NCI-H526 treated with DMSO at 0.1 percent for 48 hours (cell line): ENCODE measurements at places on chromosomes 12 and 14.

GRCh38 chr12:107501681-107502080, 183.9 kb upstream of the PWP1 start:
- DNase-seq, result no peak

- DNase-seq, result no peak
Measured at GRCh38 chr14:51682411-51682810, 30.7 kb downstream of the FRMD6 start.

DNA sequence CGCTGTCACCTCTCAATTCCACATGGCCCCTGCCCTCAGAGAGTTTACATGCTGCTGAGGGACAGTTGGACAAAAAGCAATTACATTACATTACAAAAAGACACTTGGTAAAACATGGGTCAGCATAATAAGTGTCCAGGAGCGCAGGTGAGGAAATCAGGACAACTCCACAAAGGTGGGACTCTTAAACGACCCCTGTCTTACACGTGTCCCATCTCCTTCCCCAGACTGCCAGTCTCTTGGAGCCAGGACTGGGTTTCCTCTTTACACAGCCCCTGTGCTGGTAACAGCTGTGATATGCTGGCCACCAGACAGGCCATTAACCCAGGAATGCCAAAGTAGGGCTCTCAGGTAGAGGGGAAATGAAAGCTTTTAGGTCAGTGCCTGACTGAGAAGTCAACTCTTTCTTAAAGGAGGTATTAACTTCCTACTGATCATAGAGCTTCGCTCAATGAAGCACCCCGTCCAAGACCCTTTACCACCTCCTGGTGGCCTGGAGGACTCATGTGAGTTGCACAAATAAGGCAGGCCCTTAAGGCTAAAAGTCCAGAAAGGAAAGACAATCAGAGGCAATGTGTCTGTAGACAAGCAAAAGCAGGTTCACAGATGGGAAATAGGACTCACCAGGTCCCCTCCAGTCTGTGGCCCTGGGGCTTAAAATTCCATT, 55.5 kb downstream of the ANO2 start:
- no peak for DNase-seq

GRCh38 chr14:50985124-50985858, 41.0 kb upstream of the PYGL start:
- DNase-seq, result no peak

DNA sequence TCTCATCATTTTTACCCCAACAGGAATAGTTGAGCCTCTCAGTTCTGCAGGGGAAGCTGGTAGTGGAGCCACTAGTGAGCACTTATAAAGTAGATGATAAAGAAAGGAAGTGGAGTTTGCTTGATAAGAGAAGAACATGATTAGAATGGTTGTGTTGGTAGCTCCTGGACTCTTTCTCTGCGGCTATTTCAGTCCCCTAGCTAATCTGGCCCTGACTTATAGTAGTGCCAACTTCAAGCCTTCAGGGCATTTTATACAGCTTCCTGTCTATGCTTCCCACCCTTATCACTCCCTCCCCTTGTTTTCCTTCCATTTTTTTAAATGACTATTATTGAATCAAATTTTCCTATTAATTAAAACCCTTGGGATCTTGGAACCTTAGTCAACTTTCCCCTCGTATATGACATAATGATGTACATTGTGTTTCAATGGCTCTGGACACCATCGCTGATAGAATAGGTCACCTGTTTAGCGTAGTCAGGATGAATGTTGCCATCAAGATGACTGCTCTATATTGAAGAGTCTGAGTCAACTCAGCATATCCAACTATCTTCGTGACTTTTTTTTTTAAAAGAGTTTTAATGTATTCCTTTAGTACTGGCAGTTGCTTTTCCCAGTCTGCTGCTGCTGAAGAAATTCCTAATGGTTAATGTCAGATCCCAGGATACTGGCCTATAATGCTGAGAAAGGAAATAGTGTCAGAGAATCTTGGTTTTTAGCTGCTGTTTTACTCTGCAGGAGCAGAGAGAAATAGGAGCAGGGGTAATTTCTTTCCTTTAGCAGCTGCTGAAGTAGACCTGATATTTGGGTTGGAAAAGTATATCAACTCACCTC, 16.2 kb upstream of the PCNX1 start:
- no peak for DNase-seq

DNA sequence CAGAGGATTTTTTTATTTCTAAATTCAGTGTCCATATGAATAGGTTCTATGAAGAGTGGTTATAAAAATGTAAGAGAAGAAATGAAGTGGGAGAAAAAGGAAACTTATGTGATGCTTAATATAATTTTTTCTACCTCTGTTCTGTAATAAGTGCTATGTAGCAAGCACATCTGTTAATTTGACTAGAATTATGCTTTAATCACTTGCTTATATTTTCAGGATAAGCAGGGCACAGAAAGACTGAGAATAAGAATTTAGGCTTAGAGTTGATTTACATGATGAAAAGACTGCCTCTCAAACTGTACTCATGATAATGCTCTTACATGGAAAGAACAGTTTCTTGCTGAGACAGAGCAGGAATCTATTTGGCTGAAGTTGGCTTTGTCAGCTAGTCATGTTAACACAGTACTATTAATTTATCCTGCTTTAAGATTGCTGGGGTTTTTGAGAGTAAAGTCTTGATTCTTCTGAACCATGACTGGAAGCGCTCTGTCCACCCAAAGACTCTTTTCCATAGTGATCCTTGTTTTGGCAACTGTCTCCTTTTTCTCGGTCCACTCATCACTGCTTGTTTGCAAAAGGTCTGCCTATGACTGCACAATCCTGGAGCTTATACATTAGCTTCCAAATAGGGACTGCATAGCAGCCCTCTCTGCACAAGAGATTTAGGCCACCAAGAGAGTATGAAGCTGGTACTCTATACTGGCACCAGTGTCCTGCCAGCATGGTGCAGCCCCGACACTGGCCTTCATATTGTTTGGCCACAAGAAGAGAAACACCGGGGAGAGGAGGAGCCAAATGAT, 98.8 kb downstream of the AKAP6 start:
- no peak for DNase-seq

GRCh38 chr14:68373847-68374444, 418.9 kb downstream of the ZFP36L1 start:
- DNase-seq, result no peak

DNA sequence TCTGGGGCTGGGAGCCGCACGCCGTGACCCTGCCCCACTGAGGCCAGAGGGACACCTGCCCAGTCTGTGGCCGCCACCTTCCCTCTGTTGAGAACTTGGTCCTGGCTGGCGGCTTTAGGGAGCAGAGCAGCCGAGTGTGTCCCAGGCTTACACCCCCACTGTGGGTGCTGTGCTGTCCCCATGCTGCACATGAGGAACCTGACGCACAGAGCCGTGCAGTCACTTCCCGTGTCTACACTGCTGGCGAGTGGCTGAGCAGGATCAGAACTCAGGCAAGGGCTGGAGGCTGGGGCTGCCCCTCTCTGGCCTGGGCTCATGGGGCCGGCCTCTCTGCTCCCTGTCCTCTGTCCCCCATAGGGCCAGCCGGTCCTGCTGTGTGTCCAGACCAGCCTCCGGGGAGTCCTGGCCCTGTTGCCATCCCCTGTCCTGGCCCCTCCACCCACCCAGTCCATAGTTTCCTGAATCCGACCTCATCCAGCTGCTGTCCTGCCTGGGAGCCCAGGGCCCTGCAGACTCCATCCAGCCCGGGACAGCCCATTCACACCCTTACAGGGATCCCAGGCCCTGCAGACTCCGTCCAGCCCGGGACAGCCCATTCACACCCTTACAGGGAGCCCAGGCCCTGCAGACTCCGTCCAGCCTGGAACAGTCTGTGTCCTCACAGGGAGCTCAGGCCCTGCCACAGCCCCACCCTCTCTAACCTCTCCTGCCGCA, 10.3 kb downstream of the FBRSL1 start:
- DNase-seq, result no peak

DNA sequence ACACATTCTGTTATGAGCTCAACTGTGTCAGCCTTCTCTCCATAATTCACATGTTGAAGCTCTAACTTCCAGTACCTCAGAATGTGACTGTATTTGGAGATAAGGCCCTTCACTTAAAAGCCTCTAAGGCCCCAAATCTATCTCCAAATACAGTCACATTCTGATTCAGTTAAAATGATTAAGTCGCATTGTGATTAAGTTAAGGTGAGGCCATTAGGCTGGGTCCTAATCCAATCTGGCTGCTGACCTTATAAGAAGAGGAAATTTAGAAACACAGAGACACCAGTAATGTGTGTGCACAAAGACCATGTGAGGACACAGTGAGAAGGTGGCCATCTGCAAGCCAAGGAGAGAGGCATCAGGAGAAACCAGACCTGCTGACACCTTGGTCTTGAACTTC, 141.6 kb downstream of the GXYLT1 start:
- DNase-seq, result no peak

GRCh38 chr12:89992668-89993451, 284.2 kb upstream of the ATP2B1 start:
- DNase-seq, result peak; percentile 79

DNA sequence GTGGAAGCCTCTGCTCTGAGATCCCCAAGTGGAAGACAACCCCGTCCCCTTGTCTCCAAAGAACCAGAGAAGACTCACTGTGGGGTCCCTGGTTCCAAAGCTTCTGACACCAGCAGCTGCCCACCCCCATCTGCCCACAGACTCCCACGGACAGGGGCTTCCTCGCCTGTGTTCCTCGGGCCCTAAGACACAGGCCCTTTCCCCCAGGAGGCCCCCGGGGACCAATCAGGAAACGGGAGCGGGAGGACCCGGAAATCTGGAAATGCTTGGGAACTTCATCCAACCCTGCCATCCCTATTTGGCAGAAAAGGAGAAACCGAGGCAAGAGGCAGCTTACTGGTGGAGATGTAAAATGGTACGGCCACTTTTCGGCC, 113.1 kb downstream of the NCOR2 start:
- DNase-seq, result no peak

DNA sequence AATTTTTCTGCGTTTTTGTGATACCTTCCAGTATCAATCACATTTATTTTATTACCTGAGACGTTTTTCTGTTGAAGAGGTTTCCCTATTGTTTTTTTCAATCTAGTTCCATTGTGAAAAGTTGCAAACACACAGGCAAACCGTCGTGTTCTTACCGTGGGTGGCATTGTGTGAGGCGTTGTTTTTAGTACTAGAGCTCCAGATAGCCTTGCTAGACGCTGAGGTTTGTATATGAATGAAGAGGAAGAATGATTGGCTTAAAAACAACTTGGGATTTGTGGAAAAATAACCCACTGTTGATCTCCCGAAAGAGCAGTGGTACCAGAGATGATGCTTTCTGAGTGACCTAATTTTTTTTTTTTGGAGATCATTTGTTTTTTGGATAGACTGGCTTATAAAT, 1.0 kb downstream of the SOCS4 start:
- DNase-seq, result no peak
